Foreskin fibroblast (primary cell): ENCODE measurements at places on chromosomes 12 and 14.

DNA sequence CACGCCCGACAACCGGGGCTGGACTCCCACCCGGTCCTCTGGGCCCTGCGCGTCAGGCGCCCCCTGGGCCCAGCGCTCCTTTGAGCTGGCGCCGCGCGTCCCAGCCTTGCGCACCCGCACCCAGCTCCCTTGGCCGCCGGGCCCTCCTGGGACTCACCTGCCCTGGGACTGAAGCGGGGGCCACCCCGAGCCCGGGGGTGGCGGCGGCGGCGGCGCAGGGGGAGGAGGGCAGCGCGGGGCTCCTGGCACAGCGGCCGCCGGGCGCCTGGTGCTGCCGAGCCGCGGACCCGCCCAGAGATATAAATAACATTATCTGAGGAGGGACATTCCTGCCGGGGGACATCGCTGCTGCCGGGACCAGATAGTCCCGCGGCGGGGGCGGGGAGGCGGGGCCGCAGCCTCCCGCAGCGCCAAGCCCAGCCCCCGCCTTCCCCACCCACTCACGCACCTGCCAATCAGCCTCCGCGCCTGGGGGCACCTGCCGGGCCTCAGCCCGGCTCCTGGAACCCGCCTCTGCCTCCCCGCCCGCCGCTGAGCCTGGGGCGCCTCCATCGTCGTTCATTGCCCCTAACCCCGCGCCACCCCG is at the start of gene SPTB:
TSS of gene SPTB (minus strand) at position 273 of the 586 bp plus-strand sequence. CDS start 56,813 bp downstream, outside the sequence.
- DNase-seq: no peak

GRCh38 chr14:65222440-65222858 is 120.1 kb upstream of the MAX start:
- DNase-seq: peak; percentile 81

- DNase-seq: no peak
Observed at GRCh38 chr12:122354958-122355641, 67.4 kb downstream of the CLIP1 start.

DNA sequence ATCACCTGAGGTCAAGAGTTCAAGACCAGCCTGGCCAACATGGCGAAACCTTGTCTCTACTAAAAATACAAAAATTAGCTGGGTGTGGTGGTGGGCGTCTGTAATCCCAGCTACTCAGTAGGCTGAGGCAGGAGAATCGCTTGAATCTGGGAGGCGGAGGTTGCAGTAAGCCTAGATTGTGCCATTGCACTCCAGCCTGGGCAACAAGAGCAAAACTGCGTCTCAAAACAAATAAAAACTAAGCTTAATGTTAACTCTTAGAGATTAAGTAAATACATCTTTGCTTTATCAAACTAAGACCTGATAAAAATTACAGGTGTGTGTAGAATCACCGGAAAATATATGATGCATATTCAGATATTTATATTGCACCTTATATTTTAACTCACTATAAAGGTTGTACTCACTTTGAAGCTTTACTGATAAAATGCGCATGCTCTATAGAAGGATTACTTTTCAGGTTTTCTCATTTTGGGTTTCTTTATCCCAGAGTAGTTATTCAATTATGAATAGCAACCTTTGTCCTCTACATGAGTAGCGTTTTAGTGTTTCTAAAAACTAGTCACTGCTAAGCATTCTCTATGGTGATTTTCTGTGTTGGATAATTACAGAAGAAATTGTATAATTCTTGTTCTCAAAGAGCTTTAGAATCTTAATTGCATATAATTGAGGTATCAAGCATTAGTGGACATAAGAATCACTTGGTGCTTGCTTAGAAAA is 9.4 kb downstream of the ARID4A start:
- no peak for DNase-seq

DNA sequence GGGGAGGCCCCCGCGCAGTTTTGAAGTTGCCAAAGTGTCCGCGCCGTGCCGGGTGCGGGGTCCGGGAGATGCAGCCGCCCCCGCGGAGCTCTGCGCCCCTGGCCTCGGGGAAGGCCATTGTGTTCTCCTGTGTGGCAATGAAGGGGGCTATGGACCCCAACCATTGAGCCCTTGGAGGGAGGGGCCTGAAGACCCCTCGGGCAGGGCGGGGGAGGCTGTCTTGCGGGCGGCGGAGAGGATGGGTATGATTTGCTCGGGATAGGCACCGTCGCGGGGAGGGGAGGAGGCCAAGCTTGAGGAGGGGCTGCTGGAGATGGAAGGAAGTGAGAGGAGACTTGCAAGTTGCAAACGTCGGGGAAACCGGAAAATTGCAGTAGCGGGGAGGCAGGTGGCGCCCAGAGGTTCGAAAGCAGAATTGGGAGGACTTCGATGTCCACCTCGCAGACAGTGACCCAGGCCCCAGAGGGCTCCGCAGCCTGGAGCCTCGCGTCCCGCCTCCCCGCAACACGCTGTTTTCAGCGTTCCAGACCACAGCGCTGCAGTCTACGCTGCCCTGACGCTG is 25.4 kb downstream of the BCL11B start:
- DNase-seq: no peak
